CD4-positive, alpha-beta memory T cell (primary cell): ENCODE measurements at places on chromosomes 3 and 15. TPM values are rescaled to one million over a fixed set of nuclear protein-coding genes. Genes with fewer than 3 reads are reported as not detected.

SNTN gene
- total RNA-seq, result not detected

COL6A5 gene
- total RNA-seq, result not detected

DNA sequence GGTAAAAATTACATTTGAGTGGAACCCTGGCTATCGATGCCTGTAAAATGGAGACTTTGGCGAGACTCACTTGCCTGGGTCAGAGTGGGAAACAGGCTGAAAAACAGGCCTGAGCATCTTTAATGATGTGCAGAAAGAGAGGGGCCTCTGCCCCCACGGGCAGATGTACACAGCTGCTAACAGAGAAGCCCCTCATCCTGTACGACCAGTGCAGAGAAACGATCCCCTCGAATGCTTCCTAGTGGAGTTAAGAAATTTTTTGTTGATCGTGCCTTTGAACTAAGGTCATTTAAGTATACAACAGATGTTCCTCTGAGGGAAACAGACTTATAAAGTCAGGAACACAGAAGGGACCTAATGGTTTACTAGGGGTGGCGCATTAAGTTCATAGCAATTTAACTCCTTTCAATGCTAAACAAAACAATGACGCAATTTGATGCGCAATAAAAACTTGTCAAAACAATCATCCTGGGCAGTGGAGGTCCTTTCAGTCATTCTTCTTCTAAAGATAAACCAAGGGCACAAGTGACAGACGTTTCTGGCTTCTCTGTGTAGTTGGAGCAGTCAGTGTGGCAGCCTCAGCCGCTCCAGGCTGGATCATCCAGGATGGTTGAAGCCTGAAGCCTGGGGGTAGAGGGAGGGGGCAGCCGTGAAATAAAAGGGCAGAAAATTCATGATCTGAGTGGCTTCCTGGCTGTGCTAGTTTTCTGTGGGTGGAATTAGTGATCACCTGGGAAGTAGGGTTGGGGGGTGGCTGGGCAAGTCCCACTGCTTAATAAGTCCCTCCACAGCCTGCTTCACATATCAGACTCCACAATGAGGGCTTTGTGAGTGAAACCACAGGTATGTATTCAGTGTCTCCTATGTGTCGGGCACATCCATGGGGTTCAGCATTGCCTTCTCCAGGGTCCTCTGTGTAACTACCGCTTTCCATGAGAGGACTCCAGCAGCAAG is 50.8 kb upstream of the MRPS22 start:
- no peak for DNase-seq

DNA sequence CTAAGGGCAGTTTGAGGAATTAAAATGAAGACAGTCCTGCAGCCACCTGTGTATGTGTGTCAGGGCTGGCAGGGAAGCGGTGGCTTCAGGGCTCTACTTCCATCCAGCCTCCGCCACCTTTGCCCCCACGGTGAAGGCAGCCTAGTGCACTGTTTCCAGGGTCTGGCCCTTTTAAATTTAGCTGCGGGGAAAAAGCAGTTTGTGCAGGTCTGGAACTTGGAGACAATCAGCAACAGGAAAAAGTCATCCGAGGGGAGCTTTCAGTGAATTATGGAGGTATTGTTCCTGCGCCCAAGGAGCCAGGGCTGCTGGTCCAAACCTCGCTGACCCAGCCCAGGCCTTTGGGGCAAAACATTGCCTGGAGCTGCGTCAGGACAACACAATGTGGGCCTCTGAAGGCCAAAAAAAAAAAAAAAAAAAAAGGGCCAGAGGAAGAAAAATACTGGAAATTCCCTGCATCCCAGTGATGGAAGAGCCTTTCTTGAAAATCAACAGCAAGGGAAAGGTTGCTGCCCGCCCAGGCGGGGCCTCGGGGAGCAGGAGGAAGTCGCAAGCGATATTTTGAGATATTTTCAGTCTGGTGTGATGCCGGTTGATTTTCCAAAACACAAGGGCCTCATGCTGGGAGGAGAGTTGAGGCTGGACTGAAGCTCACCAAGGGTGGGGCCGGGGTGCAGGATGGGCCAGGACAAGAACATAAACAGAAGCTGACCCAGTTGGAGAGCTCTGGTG is 25.5 kb upstream of the FGD5 start:
- no peak for DNase-seq

DNA sequence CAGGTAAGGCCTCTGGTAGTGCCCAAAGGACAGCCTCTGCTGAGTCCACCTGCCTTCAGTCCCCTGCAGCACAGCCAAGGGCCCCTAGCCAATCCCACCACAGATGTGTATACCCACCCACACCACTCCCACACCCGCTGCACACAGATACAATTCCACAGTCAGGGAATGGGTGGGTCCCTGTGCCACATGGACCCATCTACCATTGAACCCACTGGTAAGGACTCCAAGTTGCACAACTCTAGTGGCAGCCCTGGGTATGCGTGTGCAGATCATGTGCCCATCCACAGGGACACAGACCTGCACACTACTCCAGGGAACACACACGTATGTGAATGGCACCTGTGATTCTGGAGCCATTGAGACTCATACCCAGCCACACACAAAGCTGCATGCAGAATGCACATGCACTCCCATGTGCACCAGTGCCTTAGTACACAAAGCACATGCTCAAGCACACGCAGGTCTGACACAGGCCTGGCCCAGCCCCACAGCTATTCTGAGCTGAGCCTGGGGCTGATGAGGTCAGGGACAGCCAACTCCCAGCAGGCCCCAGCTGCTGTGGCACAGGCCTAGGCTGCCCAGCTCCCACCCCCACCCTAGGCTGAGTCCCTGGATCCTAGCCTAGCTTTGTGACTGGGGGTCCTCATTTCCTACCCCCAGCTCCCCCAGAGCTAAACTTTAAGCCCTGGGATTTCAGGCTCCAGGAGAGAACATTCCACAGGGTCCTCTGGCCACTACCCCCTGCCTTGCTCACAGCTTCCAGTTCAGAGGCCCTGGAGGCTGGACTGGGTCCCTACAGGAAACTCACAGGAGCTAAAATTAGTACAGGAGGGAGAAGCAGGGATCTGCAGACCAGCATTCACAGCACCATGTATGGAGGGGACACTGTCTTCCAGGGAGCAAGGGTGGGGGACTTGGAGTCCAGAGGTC is 2.7 kb upstream of the ALS2CL start:
- DNase-seq, result no peak

DNA sequence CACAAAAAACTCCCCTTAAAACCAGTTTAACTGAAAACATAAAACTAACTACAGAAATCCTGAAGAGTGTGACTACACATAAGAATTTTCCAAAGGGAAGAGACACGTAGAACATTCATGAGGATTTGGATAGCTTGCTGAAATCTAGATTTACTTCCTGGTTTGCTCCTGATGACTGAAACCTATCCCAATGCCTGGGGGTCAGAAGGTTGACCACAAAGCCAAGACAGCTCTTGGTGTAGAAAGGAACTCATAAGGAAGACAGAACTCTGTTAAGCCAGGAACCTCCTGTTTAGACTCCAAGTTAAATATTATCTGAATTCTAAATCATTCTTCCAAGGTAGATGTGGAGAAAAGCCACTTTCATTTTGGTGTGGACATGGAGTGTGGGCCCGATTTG is 92.8 kb downstream of the TFG start:
- no peak for DNase-seq

- no peak for DNase-seq
These were observed 76.6 kb upstream of the CPOX start for GRCh38 chr3:98670020-98670419.

DNA sequence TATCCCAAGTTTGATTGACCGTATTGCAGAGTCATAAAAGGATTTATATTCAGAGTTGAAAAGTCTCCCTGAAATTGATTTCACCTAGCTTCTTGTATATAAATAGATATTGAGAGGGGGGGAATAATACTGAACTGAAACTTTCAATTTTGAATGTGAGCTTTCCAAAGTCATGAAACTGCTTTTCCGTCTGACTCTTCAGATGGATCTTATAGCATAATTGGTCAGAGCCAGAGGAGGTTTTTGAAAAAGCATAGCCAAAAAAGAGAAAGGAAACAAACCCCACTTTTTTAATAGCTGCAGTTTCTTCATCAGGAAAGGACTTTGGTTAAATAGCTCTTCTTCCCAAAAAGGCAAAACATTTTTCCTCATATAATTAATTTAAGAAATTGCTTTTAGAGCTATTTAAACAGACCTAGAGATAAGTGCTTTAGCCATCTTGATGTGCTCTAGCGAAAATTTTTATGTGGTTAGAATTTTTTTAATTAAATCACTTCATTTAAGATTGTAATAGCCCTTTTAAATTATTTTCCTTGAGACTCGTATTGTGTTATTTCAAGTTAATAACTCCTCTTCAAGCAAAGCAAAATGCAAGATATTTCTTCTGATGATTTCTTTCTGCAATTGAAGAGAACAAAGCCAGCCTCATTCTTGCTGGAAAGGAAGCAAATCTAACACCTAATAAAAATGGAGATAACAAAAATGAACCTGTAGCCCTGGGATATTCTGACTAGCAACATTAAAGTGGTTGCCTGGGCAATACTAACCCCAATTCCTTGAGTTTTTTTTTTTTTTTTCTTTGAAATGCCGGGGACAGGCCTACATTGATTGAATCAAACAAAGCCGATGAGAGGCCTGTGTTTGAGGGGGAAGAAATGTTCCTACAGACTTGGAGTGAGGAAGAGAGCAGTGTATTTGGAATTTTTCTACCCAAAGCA is 173.6 kb downstream of the PTPRG start:
- DNase-seq, result no peak

DNA sequence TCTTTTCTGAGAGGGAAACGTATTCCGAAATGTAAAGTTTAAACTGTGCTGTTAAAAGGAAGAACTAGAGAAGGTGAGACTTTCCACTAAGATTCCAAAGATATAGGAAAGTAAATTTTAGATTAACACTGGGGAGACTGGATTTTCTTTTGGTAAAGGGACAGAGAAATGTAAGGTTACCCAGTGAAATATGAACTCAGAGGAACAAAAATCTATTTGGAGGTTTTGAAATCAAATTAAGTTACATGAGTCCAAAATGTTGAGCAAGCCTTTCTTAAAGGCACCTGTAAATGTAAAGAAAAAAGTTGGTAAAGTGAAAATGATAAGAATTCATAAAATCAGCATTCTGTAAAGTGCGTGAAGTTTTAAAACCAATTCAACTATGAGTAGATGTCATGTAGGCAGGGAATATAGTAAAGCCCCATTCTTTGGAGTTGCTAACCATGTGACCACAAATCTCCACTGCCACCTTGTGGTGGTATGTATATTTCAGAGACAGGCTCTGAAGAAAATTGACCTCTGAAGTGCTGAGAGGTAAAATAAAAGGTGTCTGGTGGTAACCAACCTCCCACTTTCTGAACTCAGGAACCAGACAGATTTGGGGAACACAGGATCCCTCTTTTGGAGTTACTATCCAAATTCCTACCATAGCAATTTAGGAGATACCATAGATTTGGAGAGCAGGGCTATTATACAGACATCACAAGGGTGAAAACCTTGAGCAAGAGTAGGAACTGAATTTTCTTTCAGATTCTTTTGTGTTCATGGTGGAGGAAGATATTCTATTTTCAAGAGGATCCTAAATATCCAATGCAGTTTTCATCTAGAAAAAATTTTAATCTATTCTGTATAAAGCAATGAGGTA is 215.3 kb downstream of the ROBO2 start:
- no peak for DNase-seq

- DNase-seq, result no peak
These were observed 213.5 kb upstream of the PRICKLE2 start for GRCh38 chr3:64438812-64439211.

- no peak for DNase-seq
These were observed 761 bp upstream of the GRIP2 start for GRCh38 chr3:14540821-14541385.

- DNase-seq, result no peak
These were observed 227.5 kb upstream of the MDFIC2 start for GRCh38 chr3:70539908-70540307.
